ENCODE measurements at places on chromosomes 11 and 22.
A peak's percentile ranks its signal among the peaks of the same experiment; 100 is the strongest.

- no peak for DNase-seq
Observed at GRCh38 chr11:12693094-12693478, 18.9 kb downstream of the TEAD1 start.

- no peak for DNase-seq
Observed at GRCh38 chr11:68022531-68022930, 8.0 kb upstream of the NDUFS8 start.

DNA sequence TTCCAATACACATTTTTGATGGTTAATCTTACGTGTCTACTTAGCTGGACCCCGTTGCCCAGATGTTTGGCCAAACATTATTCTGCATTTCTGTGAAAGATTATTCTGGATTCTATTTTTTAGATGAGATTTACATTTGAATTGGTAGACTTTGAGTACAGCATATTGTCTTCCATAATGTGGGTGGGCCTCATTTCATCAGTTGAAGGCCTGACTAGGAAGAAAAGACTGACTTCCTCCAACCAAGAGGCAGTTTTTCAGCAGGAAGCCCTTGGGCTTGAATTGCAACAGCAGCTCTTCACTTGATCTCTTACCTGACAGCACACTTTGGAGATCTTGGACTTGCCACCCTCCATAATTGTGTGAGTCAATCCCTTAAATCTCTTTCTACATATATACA is 58.7 kb downstream of the FDX1 start:
- DNase-seq = no peak

DNA sequence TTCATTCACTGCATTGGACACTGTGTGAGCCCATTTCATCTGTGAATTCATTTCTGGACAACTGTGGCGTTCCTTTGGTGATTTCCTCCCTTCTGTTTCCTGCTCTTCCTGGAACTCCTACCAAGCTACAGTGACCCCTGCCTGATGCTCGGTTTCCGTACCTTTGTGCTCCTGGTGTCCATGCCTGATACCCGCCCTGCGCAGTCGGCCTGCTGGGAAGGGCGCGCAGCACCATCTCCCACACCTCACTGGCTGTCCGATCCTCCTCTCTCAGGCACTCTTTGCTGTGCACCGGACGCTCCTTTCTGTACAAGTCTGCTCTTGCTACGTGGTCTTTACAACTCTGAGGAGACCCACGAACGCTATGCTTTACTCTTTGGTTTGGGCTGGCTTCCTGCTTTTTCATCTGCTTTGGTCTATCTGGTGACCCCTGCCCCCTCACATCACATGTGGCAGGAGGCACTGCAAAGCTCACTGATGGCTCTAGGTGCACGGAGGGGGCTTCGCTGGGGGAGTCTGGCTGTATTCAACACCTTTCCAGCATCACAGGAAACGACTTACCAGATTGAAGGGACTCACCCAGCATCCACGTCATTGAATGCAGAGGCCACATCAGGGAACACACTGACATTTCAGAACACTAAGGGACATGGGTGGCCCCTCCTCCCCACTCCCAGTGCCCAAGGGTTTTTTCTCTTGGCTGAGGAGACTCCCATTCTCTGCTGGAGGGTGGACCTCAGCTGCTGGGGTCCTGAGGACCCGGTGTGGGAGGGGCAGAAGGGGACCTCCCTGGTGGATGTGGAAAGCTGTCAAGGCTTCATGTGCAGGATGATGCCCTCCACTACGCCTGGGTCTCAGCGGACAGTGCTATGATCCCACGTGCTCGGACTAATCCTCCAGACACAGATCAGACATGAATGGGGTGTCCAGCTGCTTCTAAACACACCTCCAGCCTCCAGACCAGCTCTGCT is 27.0 kb upstream of the MOB2 start:
- no peak for DNase-seq

- peak; percentile 83 for DNase-seq
Observed at GRCh38 chr11:134033696-134034491, 35.0 kb upstream of the JAM3 start.

DNA sequence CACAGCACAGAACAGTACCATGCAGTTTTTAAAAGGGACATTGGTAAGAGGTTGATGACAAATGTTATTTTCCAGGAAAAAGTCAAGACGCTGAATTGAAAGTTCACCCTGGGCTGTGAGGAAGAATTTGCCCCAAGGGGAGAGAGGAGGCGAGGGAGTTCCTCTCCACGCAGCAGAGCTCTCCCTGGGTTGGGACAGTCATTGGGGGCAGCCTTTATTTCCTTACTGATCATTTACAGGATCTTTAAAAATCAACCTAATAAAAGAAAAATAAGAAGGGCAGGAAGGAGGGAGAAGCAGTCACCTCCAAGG is 49.9 kb upstream of the WNT7B start:
- DNase-seq = no peak

- DNase-seq = no peak
Observed at GRCh38 chr11:117662255-117662654, 134.8 kb downstream of the DSCAML1 start.

GRCh38 chr22:19524170-19525115 is at the start of gene CLDN5:
Gene CLDN5 (minus strand): TSS chr22:19524410. CDS start chr22:19524255, 155 bp downstream.
- DNase-seq = no peak

DNA sequence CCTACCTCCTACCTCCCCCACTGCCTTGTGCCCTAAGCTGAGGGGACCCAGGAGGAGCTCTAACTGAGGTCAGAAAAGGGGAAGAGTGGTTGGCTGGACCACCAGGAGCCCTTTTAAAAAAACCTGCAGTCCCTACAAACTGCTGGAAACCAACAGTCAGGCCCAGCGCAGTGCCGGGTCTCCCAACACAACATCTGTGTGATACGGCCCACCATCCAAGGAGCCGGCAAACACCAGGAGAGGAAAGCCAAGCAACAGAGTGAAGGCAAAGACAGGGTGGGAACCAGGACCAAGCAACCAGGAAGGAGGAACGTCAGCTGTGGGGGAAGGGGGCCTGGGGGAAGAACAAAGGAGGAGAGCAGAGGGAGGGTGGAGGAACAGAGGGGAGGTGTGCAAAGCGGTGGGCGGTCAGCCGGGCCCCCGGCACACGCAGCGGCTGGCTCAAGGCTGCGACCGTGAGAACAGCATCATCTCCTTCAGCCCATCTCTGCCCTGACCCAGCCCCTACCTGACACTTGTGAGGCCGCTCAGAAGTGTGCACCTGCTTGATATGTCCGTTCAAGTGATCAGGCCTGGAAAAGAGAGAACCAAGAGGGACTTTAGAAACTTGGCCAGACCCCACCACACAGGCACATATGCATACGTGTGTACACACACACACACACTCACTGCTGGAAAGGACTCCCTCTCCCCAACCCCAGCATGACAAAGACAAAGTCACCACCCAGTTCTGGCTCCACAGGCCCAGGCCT is 3.6 kb downstream of the PATZ1 start:
- no peak for DNase-seq

DNA sequence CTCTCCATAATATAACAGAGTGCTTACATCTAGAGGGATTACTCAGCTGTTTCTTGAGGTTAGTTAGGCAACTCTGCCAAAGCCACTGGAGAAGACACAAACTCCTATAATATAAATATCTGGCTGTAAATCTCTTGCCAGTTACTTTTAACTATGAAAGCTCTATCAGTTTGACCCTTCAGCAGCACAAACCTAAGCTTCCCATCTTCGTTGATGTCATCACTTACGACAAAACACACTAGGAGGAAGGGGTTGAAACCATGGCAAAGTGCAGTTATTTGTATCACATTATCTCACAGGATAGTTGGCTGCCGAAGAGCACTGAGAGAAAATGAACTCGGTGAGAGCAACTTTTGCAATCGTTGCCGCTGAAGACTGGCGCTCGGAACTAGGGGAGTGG is 922.1 kb downstream of the OPCML start:
- DNase-seq = no peak

- DNase-seq = no peak
Observed at GRCh38 chr22:35910003-35910769, 118.4 kb downstream of the RBFOX2 start.

GRCh38 chr11:121426476-121427399 is 25.4 kb upstream of the SORL1 start:
- DNase-seq = no peak

DNA sequence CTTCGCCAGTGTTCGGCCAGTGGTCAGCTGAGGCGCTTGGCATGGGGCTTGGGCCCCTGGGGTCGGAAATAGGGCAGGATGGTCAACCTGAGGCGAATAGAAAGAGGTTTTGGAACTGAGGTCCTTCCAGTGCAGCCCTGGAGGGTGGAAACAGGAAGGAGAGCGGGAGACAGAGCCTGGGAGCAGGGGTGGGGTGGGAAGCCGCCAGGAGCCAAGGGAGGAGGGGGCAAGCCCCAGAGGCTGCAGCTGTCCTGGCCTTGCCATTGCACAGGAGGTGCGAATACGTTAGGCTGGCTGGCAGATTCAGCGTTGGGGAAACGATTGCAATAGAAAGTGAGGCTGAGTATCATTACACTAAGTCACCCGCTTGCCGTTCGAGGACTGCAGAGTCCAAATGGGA is 13.9 kb upstream of the KCTD17 start:
- no peak for DNase-seq

DNA sequence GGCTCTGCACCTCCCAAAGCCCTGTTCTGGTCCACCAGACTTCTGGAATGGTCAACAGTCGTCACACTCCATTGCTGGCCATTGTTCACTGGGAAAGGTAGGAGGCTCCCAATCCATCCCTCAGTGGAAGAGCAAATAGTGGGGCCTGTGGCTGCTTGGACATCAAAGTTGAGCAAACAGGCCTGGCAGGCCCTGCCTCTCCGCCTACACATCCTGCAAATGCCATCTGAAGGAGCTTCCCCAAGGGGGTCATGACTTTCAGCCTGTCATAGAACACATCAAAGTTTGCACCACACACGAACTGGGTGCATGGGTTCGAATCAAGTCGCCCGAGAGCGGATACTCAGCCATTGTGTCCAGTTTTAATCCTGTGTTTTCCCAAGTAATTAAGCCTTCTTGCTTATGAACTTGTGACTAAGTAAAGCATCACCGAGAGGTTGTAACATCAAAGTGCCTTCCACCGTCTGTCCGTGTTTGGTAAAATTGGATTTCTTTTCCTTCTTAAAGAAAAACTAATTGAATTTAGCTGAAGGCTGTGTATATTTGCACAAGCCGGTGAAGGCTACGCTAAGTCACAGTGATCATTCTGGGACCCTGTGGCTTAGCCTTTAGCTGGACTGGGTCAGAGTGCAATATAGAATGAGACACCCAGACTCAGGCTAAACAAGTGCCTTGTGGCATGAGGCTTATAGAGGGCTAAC is 36.1 kb downstream of the CLPB start:
- DNase-seq = no peak

- no peak for DNase-seq
Observed at GRCh38 chr22:37454857-37455686, 27.8 kb upstream of the ELFN2 start.

Measured in iPS DF 6.9 (cell line).